ENCODE measurements at places on chromosomes 1 and 21. TPM values are rescaled to one million over a fixed set of nuclear protein-coding genes. Genes with fewer than 3 reads are reported as not detected.

DNA sequence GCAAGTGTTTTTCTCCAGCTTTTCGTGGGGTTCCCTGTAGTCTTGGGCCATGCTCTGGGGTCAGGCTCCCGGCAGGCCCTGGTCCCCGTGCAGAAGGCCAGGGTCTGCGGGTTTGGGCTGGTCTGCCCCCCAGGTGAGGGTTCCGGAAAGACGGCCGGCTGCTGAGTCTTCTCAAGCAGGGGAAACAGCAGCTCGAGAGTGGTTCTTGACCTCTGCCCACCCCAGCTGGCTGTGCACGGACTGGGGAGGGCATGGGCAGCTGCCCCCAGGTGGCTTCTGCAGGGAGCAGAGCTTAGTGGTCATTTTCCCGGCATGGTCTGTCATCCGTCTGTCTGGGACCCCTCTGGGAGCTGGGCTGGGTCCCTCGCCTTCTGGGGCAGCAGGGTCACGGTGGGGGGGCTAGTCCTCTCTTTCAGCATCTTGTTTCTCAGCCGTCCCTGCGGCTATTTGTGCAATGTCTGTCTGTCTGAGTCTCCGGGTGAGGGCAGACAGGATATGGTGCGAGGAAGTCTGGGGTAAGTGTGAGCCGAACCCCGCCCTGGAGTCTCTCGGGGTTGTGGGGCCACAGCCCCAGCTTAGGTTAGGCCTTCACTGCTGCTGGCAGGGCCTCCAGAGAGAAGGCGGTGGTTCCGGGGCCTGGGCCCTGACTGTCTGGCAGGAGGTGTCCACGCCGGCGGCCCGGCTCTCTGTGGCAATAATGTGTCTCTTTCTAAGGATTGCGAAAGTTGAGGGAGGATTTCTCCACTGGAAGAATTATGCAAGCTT lies 6.1 kb downstream of the SKI start:
- DNase-seq, result peak; percentile 99

DNA sequence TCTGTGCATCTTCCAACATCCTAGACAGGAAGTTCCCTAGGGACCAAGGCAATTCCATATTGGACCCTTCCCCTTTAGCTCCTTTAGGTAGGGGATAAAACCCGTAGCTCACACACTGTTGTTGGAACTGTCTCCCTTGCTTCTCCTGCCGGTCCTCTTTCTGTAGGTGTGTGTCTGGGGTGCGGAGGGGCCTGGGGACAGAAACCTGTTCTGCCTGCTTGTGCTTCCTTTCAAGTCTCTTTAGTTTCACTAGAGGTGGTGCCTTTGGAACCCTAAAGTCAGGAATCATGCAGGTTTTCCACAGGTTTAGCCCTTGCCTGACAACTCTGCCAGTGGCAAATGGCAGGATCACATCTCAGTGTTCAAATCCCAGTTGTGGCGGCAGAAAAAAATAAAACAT lies 74.6 kb upstream of the PTGFRN start:
- no peak for DNase-seq

The CNR2 gene
- not detected for total RNA-seq

GRCh38 chr1:117606649-117607430 lies 992 bp downstream of the TENT5C start:
- DNase-seq, result peak; percentile 59

DNA sequence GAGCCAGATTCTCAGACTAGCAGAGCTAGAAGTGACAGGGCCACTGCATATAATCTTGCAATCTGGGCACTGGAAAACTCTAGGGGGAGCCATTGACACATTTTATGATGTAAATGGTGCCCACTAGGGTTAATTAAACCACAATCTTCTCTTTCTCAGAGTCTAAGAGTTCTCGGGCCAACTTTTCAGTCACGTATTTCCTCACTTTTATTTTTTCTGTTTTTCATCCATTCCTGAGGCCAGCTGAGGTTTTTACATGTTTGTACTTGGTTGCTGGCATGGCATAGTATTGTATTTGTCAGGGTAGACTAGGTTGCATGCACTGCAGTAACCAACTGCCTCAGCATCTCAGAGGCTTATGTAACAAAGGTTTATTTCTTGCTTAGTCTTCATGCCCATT lies 138.2 kb downstream of the ZNF326 start:
- peak; percentile 14 for DNase-seq

GRCh38 chr1:93446837-93447451 lies 974 bp upstream of the FNBP1L start:
- no peak for DNase-seq
